ENCODE measurements at places on chromosomes 11 and 22. TPM values are rescaled to one million over a fixed set of nuclear protein-coding genes. Genes with fewer than 3 reads are reported as not detected.

The RTN4RL2 gene
- total RNA-seq, result 2.5 TPM

GRCh38 chr11:70462818-70463477, 64.6 kb downstream of the CTTN start:
- DNase-seq, result no peak

DNA sequence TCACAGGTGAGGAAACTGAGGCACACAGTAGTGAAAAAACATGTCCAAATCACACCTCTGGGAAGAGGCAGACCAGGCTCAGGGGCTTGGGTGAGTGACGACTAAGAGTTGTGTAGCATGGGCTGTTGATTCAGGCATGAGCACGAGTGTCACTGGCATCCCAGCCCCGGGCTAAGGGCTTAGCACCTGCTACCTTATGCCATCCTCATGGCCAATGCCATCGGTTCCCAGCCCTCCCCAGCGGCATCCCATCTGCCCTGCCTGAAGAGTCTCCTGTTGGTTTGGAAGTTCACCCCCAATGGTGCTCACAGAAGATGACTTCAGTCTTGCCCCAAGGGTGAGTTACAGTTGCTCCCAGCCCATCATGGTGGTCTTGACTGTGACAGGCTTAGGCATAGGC, 22.4 kb downstream of the MB start:
- DNase-seq, result no peak

GRCh38 chr11:103546236-103546635, 437.0 kb downstream of the DYNC2H1 start:
- DNase-seq, result no peak

DNA sequence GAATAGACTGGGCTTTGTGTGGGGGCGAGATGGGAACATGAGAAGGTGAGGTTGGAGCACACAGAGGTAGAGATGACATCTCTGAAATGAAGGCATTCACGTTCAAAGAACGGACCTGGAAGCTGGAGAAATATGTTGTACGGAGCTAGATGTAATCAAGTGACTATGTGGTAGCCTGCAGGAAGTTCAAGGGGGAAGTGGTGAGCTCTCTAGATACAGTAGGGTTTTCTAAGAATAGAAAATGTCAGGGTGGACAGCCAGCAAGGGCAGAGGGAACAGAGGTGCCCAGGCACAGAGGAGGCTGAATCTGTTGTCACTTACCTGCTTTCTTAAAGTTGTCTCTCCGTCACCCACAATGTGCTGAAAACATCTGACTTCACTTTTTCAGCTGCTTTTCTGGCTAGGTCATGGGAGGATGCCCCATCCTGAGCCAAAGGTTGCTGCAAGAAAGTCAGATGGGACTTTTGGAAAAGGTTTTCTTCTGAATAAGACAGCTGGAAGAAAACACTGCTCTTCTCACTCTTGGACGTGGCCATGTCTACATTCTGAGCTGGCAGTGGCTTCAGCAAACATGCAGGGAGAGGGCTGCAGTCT, 171.5 kb upstream of the B3GAT1 start:
- no peak for DNase-seq
